ENCODE measurements at places on chromosomes 5 and 9.

DNA sequence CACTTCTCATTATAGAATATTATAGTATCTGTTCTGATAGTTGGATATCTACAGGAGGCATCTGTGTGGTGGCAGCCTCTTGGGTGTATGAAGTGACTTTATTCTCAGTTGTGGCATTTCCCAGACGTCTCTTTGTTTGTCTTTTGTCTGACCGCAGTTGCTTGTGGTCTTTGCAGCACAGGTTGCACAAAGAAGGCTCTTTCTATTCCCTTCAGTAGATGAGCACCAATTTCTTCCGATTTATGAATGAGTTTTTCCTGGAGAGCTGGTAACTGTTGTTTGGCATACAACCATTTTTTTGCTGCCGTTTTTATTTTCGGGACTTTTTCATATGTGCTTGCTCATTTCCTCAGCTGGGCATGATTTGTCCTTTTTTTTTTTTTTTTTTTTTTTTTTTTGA lies 56.4 kb upstream of the MYO10 start:
- DNase-seq, result no peak

- no peak for DNase-seq
Observed at GRCh38 chr5:59599729-59600128, 293.8 kb downstream of the PDE4D start.

DNA sequence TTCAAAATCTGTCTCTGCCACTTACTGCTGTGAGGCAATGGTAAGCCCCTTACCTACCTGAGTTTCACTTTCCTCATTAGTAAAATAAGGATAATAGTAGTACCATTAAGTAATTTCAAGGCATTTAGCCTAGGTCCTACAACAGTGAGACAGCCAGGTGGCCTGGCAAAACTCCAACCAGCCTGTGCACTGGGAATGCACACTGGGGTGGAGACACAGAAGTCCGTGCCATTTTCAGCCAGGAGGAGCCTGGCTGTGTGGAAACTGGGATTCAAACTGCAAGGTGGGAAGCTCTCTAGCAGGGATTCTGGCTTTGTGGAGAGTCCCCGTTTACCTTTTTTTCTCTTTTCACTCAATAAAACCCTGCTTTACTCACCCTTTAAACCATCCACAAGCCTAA lies 630.4 kb downstream of the PRELID2 start:
- DNase-seq, result no peak

DNA sequence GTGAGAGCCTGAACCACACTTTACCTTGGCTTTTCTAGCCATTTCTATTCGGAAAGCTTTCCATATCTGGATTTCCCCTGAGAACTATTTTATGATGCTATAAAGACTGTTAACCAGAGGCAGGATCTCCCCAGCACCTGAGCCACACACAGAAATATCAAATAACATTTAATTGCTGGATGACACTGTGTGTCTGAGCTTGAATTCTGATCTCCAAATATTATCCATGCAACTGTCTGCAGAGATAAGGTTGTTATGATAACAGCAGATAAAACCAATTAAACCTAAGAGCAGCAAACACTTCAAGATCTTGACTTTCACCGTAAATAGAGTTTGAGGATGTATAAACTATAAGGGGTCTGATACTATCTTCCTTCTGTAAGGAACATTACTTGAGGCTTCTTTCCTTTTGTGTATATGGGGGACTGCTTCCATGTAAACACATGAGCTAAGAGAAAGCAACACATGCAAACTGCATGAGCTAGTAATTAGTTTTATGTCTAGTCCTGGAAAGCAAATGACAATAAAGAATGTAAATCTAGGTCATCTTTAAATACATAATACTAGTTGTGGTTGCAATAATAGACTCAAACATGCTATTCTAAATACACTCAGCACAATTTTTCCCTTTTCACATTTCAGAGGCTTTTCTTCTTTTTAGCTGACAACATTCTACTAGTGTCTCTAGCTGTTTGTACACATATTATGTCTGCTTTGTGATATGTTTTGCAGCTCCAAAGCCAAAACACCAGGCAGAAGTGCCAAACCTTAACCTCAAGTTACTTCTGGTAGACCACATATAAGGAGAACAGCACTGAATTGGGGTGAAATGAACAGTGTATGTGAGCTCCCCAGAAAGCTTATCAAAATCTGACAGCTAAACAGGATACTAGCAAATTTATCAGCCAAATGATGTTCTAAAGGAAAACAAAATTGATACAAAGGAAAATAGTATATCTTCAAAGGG lies 136.5 kb downstream of the EFNA5 start:
- no peak for DNase-seq

- no peak for DNase-seq
Observed at GRCh38 chr9:33884856-33885701, 68.1 kb downstream of the UBE2R2 start.

GRCh38 chr5:157214415-157214814 lies 33.8 kb downstream of the ITK start:
- DNase-seq, result no peak

- DNase-seq, result no peak
Observed at GRCh38 chr5:66856041-66856805, 260.0 kb downstream of the MAST4 start.

DNA sequence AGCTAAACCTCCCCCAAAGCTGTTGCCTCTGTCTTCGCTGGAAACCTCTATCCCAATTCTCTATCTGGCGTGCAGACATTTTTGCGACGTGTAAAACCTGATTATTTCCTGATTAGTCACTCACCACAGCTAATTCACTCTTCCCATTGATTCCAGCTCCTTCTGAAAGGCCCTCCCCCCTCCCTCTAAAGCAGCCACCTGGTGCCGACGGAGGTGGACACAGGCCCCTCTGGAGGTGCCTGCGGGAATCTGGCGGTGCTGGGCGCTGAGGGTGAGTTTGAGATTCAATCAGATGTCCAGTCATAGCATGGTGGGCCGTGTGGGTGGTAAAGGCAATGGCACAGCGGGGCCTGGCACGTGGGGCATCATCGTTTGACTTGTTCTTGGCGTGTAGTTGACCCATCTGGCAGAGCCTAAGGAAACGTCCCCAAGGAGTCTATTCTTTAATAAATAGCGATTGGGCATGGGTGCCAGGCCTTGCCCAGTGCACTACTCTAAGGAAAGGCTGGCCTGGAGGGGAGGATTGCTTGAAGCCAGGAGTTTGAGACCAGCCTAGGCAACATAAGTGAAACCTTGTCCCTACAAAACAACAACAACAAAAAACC lies 271.1 kb upstream of the MVB12B start:
- peak; percentile 75 for DNase-seq

GRCh38 chr9:135552698-135553171 lies 6.8 kb downstream of the OBP2A start:
- no peak for DNase-seq

- DNase-seq, result no peak
Observed at GRCh38 chr9:136662656-136663581, at the start of gene EGFL7. EGFL7 (plus strand) TSS chr9:136662916; CDS start chr9:136668283, 5,367 bp downstream.

DNA sequence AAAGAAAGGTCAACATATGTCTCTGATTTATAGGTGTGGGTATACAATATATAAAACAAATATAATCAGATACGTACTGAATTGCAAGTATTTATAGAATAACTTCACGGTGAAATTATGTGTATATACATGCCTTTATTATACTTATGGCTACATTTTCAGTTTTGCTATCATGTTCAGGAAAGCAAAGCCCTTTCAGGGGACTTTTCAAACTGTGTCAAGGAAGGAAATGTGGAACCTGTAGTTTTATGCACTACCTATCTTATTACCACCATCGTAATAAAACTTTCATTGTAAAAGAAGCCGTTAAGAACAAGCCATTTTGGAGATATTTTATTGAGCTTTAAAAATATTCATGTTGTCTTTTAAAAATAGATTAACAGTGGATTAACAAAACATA lies 257.2 kb downstream of the PJA2 start:
- DNase-seq, result no peak

DNA sequence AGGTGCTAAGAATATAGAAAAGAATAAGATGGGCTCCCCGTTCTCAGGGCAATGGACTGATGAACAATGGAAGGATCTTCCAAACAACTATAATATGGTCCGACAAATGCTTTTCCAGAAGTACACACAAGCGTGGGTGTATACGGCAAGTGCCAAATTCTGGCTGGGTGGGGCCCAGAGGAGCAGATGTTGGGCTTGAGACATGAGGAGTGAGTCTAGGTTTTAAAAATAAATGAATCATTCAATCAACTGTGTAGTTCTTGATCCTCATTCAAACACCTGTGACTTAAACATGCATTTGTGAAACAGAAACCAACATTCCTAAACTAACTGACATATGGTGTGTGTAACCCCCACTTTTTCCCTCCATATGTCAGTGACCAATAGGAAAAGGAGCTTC lies 47.9 kb downstream of the MFAP3 start:
- no peak for DNase-seq

DNA sequence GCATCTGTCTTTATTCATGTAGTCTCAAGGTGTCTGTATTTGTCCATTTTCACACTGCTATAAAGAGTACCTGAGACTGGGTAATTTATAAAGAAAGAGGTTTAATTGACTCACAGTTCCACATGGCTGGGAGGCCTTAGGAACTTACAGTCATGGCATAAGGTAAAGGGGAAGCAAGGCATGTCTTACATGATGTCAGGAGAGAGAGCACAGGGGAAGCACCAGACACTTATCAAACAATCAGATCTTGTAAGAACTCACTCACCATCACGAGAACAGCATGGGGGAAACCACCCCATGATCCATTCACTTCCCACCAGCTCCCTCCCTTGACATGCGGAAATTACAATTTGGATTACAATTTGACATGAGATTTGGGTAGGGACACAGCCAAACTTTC lies 44.2 kb downstream of the NLN start:
- no peak for DNase-seq

GRCh38 chr5:40490464-40491111 lies 189.1 kb upstream of the PTGER4 start:
- DNase-seq, result no peak

- DNase-seq, result no peak
Observed at GRCh38 chr5:79297661-79298060, 61.7 kb downstream of the JMY start.

- DNase-seq, result peak; percentile 66
Observed at GRCh38 chr5:24642022-24642421, 2.8 kb downstream of the CDH10 start.

DNA sequence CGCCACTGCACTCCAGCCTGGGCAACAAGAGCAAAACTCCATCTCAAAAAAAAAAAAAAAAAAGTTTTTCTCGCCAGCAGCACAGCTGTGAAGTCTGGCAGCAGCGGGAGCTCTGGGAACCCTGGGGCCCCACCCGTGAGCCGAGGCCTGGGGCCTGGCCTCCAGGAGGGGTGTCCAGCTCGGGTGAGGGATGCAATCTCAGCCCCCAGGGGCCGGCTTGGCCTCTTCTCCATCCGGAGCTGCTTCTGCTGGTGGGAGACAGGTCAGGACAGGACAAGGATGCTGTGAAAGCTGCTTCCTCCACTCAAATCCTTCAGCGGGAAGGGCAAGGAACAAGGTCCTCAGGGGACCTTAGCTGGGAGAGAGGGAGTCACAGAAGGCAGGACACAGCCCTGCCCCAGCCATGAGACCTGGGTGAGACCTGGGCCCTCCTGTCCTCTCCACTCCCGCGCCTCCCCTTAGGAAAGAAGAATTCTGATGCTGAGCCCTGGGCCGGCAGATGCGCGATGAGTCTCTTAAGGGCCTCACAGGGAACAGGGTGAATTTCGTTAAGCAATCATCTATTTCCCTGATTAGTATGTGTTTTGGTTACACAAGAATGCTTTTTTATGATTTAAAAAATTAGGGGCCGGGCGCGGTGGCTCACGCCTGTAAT lies 30.6 kb downstream of the PLPP7 start:
- peak; percentile 87 for DNase-seq

DNA sequence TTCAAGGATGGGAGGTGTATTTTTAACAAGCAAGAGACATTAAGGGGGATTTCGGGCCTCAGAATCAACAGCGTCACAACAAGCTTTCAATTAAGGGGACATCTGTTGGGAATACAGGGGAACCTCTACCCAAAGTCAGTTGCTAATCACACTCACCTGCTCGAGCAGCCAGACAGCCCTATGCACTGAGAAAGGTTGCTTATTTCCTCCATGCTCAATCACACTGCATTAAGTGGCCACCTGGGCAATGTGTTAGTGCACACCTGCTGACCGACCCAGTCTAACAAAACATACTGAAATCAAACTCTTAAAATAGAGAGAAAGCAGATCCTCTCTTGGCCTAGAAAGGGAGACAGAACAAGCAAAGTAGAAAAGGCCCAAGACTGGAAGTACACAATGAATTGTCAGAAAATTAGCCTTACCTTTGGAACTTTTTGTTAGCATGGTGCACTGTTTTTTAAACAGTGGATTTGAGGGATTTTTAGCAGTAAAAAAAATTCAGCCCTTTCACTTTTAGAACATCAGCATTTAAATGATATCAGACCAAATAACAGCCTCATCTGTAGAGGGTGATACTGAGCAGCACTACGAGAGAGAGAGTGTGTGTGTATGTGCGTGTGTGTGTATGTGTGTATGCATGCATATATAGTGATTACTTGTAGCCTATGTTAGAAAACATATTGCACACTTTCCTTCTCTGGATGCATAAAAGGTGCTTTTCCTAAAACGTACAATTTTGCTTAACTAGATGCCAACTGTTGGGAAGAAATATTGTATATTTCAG lies 1118.6 kb upstream of the DMAC1 start:
- no peak for DNase-seq

DNA sequence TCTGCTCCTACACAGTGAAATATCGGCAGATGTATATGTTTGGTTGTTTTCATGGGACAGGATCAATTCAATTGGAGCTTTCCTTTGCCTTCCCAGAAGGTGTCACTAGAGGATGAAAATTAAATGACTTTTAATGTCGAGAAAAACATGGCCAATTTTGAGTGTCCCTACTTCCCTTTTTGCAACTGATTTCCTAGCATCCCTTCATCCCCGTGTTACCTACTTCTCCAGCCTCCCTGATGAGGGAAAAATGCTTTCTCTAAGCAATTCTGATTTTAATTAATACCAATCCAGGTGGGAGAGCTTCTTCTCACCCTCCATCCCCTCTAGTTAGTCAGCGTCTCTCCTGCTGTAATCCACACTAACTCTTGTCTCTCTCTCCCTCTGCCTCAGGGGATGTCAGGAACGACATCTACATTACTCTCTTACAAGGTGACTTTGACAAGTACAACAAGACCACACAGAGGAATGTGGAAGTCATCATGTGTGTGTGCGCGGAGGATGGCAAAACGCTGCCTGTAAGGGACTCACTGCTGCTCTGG lies 64.9 kb downstream of the DOCK2 start:
- DNase-seq, result peak; percentile 55

DNA sequence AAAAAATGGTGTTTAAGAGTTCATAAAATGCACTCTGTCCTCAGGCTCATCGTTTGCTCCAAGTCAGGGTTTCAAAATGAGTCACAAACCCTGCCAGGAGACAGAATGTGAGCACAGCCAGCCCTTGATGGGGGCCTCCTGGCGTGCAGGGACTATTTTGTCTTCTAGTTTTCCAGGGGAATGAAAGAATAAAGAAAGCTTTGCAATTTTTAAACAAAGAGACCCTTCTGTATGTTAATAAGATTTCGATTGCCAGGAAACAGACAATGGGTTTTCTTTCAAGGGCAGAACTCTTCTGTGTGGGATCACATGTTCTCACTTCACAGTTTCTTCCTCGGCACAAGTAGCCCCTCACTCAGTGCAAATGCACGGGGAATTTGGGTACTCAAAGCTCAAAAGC lies 121.4 kb upstream of the C6 start:
- DNase-seq, result no peak

GRCh38 chr5:113098378-113098777 lies 121.8 kb downstream of the DCP2 start:
- DNase-seq, result no peak

- DNase-seq, result no peak
Observed at GRCh38 chr5:58455066-58455465, 4.8 kb downstream of the PLK2 start.

GRCh38 chr9:92001244-92001643 lies 51.2 kb upstream of the ROR2 start:
- no peak for DNase-seq
